ENCODE measurements at places on chromosomes 1 and 21.
A peak's percentile ranks its signal among the peaks of the same experiment; 100 is the strongest.

- DNase-seq: no peak
These were observed 13.8 kb downstream of the RXRG start for GRCh38 chr1:165431079-165431478.

GRCh38 chr1:64082459-64082858 is 121.0 kb upstream of the UBE2U start:
- DNase-seq: peak; percentile 79

GRCh38 chr1:208118841-208119606 is 125.2 kb downstream of the PLXNA2 start:
- no peak for DNase-seq

DNA sequence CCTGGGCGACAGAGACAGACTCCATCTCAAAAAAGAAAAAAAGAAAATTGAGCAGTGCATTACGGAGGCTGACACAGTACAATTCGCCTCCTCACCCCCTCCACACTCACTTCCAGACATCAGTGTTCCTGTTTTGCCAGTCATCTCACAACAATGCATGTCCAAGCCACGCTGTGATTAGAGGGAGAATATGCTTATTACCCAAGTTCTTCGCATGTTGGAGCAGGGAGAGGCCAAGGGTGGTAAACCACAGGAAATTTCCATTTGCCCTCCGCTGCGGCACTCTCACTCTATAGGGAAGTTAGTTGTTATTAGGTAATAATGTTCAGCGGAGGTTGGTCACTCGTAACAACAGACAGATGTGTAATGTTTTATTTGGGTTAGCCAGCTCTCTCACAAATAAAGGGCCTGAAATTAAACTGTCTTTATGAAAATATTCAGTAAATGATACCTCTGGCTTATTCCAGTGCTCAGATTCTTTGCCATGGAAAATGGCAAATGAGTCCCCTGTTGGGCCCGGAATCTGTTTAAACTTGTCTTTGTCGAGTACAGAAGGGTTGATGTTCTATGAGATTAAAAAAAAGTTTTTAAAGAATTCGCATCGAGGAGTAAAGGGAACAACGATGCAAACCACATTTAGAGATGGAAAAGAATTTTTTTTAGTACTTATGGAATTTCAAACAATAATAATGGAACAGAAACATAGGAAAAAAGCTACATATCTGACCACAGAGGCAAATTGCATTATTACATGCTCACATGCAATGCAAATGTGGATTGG is 33.1 kb downstream of the KCNJ15 start:
- peak; percentile 99 for DNase-seq

DNA sequence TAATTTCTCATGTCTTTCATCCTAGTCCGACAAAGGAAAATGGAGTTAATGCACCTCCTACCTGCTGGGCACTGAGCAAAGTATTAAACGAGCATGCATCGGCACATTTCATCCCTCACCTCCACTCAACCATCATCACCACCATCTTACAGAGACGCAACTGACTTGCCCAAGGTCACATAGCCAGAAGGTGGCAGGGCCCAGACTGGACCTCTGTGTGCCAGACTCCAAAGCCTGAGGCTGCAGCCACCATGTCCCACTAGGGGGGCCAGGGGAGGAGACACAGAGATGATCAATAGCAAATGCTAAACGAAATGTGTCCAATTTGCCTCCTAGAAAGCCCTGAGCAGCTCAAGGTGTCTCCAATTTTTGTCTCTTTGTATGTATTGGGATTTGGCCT is 163.7 kb upstream of the EDN2 start:
- no peak for DNase-seq

- peak; percentile 47 for DNase-seq
These were observed 57.4 kb downstream of the OLIG1 start for GRCh38 chr21:33127154-33127867.

DNA sequence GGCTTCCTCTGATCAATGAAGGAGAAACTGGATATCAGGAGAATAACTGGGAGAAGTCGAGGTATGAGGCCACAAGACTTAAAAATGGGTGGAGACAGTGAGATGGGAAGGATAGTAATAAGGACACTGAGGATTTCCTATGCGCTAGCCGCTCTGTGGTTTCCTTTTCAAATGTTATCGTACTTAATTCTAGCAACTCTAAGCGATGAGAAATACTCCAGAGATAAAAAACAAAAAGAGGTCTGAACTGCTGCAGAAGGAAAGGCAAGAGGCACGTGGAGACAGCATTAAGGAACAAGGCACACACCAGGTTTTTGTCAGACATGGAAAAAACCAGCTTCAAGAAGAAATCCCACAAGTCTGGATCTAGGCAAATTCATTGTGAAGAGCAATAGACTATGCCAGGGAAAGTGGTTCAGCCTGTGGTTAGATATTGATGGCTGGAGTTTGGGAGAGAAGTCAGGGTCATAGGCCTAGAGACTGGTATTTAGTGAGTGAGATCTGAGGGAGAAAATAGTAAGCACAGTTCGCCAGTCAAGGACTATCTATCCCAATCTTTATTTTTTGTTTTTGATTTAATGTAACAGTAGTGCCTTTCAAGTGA is 5.3 kb downstream of the CLCA2 start:
- no peak for DNase-seq

GRCh38 chr21:22351076-22351475 is 1352.9 kb downstream of the NCAM2 start:
- no peak for DNase-seq

DNA sequence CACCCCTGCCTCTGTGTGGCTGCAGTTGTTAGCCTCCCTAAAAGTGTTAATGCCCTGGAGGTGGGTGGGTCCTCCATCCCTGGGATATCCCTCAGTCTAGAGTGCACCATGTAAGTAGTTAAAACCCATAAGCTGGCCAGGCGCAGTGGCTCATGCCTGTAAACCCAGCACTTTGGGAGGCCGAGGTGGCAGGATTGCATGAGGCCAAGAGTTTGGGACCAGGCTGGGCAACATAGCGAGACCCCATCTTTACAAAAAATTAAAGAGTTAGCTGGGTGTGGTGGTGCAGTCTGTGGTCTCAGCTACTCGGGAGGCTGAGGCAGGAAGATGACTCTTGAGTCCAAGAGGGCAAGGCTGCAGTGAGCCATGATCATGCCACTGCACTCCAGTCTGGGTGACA is 10.3 kb downstream of the MYOC start:
- no peak for DNase-seq

- DNase-seq: no peak
These were observed 294.4 kb upstream of the PLXNA2 start for GRCh38 chr1:208538587-208538986.

- DNase-seq: no peak
These were observed 28.5 kb upstream of the RLF start for GRCh38 chr1:40132383-40133311.

- peak; percentile 46 for DNase-seq
These were observed 9.1 kb downstream of the YBEY start for GRCh38 chr21:46295177-46295770.

- peak; percentile 17 for DNase-seq
These were observed 380.5 kb upstream of the PRMT6 start for GRCh38 chr1:106676021-106676420.

DNA sequence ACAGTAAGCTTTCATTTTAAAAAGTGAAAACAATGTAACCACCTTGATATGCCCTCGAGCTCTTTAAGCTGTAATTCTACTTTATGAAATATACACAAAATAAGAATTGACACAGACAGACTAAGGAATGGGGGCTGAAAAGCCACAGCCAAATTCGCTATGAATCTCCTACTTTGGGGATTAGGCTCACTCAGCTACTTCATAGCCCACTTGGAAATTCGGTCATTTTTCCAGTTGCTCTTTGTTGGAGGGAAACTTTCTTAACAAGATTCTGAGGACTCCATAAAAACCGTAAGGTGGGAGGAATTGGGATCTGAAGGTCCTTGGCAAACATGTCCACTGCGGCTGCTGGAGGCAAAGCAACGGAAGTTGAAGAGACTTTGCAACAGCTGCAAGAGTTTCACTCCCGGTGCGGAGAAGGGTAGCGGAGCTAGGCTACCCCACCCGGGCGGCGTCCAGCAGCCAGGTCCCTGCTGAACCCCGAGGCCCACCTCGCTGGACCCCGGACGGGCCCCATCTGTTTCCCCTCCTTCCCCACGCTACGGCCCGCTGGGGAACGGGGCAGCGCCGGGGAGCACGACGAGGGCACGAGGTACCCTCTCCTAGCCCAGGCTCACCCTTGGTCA is 634 bp downstream of the MYCBP start:
- DNase-seq: no peak

DNA sequence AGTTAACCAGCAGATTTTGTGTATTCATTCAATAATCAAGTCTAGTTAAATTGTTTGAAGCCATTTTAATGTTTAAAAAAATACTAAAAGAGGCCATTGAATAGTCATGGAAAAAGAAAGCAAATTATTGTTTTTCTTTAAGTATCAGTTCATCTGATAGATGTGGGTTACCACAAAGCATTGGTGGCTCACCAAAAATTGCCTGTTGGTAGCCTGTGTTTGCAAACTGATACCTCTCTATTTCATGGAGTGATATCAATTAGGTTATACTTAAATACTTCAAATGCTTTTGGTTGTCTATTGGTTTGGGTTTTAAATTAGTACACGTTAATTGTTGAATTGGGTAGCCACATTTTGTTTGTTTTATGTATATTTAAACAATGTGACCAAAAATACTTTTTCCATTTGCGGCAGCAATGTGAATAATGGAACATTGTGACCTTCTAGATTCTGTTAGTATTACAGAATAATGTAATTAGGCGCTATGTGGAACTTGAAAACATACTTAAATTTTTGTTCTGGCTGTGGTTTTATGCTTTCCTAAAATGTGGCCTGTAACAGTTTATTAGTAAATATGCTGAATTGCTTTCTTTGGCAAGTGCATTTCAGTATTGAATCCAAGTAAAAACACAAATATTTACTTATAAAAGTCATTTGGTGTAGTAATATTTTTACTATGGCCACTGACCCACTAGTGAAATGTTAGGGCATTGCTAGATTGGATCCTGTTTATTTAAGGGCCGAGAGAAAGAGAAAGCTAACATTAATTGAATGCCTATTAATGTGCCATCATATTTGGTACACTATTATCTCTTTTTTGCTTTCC is 37.1 kb upstream of the NBL1 start:
- DNase-seq: no peak

DNA sequence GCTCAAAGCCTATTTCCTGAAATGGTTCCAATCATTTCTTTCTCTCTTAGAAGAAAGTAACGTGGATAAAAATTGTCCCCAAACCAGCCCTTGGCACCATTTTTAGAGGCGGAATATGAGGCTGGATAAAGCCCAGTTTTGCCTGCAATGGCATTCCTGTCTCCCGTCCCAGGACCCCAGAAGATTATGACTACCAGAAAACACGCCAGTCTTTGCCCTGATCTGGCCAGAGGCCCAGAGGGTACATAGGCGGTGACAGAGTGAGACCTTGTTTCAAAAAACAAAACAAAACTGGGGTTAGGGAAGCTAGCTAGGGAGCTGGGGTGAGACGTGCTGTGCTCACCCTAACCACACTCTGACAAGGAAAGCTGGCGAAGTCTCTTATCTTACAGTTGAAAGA is at the start of gene AADACL4:
TSS of gene AADACL4 (plus strand) at position 301 of the 400 bp plus-strand sequence. CDS start 462 bp downstream, outside the sequence.
- no peak for DNase-seq

- peak; percentile 57 for DNase-seq
These were observed 24.7 kb upstream of the ADGRB2 start for GRCh38 chr1:31788825-31789256.

DNA sequence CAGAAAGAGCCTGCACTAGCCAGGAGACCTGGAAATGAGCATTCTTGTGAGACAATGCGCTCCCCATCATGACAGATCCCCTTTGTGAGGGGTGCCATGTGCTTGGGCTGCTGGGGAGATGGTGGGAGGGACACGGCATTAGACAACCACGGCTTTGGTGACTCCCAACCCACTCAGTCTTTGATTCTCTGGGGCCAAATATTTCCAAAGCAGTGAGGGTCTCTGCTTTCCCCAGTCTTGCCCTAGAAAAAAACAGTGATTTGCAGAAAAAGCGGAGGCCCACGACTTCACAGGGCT is 10.2 kb downstream of the SLC45A3 start:
- no peak for DNase-seq

GRCh38 chr1:214983126-214983869 is 99.2 kb upstream of the KCNK2 start:
- DNase-seq: peak; percentile 56

- no peak for DNase-seq
These were observed 20.3 kb downstream of the RXRG start for GRCh38 chr1:165424454-165425216.

DNA sequence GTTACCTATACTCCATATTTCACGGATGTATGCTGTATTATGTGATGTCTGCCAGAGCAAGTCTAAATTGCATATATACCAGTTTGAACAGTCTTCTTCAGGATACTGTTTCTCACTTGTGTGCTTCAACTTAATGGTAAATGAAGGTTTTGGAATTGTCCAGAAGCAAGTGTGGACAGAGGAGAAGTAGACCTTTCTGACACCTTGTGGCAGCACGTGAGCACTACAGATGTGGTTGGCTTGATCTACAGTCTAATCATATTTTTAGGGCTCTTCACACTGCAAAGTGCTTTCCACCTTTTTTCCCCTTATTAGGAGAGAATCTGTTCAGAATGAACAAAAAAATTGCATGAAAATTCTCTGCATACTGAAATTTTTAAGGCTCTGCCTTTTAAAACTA is 10.9 kb downstream of the MORC3 start:
- peak; percentile 38 for DNase-seq

- no peak for DNase-seq
These were observed 76.9 kb downstream of the FH start for GRCh38 chr1:241442686-241443085.

GRCh38 chr1:89622895-89623294 is 10.0 kb upstream of the LRRC8C start:
- no peak for DNase-seq

- DNase-seq: peak; percentile 75
These were observed 5.1 kb upstream of the ARNT start for GRCh38 chr1:150881331-150882070.

DNA sequence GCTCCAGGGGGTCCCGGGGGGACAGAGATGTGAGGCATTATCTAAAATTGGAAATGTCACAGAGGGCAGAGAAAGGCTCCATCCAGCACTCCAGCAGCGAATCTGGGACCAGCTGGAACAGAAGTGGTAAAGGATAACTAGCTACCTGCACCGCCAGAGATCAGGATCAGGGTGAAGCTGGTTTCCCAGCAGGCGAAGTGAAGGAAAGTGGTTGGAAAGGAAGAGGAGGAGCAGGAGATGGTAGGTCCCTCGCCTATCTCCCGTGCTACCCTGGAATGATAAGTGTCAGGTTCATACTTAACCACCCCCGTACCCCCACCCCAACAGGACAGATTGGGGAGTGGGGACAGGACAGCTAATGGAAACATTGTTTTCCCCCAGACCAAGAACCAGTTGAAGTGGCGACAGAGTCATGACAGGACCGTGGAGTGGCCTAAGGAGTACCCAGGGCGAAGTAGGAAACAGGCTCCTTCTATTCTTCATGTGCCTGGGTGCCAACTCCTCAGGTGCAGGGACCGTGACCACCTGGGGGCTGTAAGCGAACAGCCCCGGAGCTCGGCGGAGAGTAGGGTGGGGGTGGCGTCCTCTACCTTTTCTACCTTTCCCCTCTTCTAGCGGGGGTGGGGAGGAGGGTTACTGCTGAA is 717 bp downstream of the B4GALT3 start:
- no peak for DNase-seq

- no peak for DNase-seq
These were observed 24.4 kb upstream of the KCNJ6 start for GRCh38 chr21:37940691-37941090.
